ENCODE measurements at places on chromosomes 6 and 20. TPM values are rescaled to one million over a fixed set of nuclear protein-coding genes. Genes with fewer than 3 reads are reported as not detected.
A peak's percentile ranks its signal among the peaks of the same experiment; 100 is the strongest.

- H3K27me3 ChIP-seq, result peaks cover 29% of the 10 kb centered on the region
- no peak for DNase-seq
- H3K36me3 ChIP-seq, result no peaks in the 10 kb centered on the region
- no peaks in the 10 kb centered on the region for H3K4me1 ChIP-seq
- H3K27ac ChIP-seq, result no peak overlapping the region
- H3K4me3 ChIP-seq, result no peak overlapping the region
These were observed 32.8 kb downstream of the KCNK17 start for GRCh38 chr6:39281312-39281980.

DNA sequence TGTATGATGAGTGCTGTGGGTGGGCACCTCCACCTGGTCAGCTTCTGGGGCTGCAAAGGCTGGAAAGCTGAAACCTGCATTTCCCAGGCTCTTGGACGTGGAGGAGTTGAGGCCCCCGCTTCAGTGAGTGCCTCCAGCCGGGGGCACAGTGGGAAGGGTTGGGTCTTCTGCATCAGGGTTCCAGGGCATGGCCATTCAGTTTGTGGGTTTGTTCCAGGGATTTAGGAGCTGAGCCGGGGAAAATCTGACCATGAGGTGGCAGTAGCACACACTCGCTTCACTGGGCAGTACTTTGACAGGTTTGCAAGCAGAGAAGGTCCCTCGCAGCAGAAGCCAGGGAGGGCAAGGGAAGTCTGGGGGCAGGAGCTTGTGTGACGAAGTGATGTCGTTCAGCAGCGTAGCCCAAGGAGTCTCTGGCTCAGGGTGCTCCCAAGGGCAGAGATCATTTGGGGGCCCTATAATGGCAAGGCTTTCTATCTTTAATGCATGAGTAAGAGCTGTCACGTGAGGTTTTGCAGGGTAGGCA, 69.5 kb upstream of the SULF2 start:
- peak; percentile 55 for DNase-seq
- H3K4me1 ChIP-seq, result peaks cover 14% of the 10 kb centered on the region
- no peak overlapping the region for H3K4me3 ChIP-seq

GRCh38 chr6:49995278-49995677, 25.9 kb upstream of the DEFB113 start:
- no peak overlapping the region for H3K4me3 ChIP-seq
- H3K27me3 ChIP-seq, result no peaks in the 10 kb centered on the region
- H3K4me1 ChIP-seq, result no peaks in the 10 kb centered on the region
- no peak overlapping the region for H3K27ac ChIP-seq

DNA sequence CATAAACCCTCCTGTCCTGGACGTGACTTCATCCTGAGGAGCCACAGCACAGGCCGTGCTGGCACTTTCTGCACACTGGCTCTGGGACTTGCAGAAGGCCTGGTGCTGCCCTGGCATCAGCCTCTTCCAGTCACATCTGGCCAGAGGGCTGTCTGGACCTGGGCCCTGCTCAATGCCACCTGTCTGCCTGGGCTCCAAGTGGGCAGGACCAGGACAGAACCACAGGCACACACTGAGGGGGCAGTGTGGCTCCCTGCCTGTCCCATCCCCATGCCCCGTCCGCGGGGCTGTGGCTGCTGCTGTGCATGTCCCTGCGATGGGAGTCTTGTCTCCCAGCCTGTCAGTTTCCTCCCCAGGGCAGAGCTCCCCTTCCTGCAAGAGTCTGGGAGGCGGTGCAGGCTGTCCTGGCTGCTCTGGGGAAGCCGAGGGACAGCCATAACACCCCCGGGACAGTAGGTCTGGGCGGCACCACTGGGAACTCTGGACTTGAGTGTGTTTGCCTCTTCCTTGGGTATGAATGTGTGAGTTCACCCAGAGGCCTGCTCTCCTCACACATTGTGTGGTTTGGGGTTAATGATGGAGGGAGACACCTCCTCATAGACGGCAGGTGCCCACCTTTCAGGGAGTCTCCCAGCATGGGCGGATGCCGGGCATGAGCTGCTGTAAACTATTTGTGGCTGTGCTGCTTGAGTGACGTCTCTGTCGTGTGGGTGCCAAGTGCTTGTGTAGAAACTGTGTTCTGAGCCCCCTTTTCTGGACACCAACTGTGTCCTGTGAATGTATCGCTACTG, 22.0 kb upstream of the PYGB start:
- H3K27ac ChIP-seq, result no peak overlapping the region
- H3K36me3 ChIP-seq, result no peaks in the 10 kb centered on the region
- H3K4me1 ChIP-seq, result peaks cover 19% of the 10 kb centered on the region
- H3K4me3 ChIP-seq, result no peak overlapping the region
- no peaks in the 10 kb centered on the region for H3K27me3 ChIP-seq

- peak; percentile 26 for DNase-seq
- no peak overlapping the region for H3K4me3 ChIP-seq
- H3K27ac ChIP-seq, result no peak overlapping the region
- no peaks in the 10 kb centered on the region for H3K27me3 ChIP-seq
- no peaks in the 10 kb centered on the region for H3K4me1 ChIP-seq
- no peaks in the 10 kb centered on the region for H3K36me3 ChIP-seq
These were observed 100.2 kb downstream of the PERP start for GRCh38 chr6:138007014-138007472.

DNA sequence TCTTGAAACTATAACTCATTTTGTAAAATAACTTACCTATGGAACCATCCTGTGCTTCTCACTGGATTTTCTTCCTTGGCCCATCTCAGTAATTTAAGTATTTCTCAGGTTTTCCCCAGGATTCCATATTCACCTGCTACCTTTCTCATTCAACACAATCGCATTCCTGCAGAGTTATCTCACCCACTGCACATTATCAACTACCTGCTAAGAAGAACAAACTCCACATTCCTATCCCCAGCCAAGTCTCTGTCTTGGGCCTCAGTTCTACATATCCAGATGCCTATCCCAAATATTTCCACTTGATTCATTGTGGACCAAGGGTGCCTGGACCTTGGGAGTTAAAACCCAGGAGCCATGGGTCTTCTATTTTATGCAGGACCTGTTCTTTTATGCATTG, 60.2 kb upstream of the KCNQ5 start:
- DNase-seq, result no peak
- H3K27ac ChIP-seq, result no peak overlapping the region
- H3K27me3 ChIP-seq, result no peaks in the 10 kb centered on the region
- no peaks in the 10 kb centered on the region for H3K4me1 ChIP-seq
- H3K4me3 ChIP-seq, result no peak overlapping the region

The NKX2-4 gene
- total RNA-seq, result not detected

The MRPL2 gene
- total RNA-seq, result 28.8 TPM

The CCN6 gene
- not detected for total RNA-seq

The SIRPB1 gene
- 0.12 TPM for total RNA-seq

- no peak for DNase-seq
- peak overlapping the region; percentile 49 for H3K4me3 ChIP-seq
- H3K27ac ChIP-seq, result no peak overlapping the region
- H3K27me3 ChIP-seq, result peaks cover 55% of the 10 kb centered on the region
These were observed 532 bp upstream of the SLC35F1 start for GRCh38 chr6:117906507-117906957.

GRCh38 chr6:114096561-114097172, 125.7 kb upstream of the HDAC2 start:
- H3K36me3 ChIP-seq, result no peaks in the 10 kb centered on the region
- H3K27ac ChIP-seq, result no peak overlapping the region
- H3K4me1 ChIP-seq, result no peaks in the 10 kb centered on the region
- DNase-seq, result peak; percentile 77

DNA sequence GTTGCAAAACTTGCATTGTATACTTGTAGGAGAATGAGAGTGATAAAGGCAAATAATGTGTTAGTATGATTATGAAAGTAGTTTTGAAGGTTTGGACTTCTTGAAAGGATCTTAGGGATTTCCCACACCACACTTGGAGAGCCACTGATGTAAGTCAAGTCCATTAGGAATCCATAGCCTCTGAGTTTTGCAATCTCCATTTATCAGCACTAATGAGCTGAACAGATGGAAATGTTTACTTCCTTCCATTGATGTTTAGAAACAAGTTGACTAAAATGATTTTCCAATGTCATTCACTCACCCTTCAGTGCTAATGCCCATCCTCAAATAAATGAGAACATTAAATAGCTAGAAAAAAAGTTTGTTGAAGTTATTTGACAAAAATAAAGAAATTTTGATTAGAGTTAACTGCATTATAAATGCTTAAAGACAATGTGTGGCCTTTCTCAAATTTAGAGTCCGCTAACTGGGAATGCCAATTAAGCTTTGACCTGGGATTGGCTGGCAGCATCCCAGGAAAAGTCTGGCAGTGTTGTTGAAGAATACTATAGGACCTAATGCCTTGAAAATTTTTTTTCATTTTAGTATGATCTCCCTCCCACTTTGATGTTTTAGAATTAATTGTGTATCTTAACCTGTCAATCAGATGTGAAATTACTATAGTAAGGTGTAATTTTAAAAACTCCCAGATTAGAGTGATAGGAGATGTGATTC, 68.0 kb downstream of the SLC35F1 start:
- H3K27me3 ChIP-seq, result no peaks in the 10 kb centered on the region
- no peaks in the 10 kb centered on the region for H3K36me3 ChIP-seq
- DNase-seq, result no peak
- no peaks in the 10 kb centered on the region for H3K4me1 ChIP-seq

DNA sequence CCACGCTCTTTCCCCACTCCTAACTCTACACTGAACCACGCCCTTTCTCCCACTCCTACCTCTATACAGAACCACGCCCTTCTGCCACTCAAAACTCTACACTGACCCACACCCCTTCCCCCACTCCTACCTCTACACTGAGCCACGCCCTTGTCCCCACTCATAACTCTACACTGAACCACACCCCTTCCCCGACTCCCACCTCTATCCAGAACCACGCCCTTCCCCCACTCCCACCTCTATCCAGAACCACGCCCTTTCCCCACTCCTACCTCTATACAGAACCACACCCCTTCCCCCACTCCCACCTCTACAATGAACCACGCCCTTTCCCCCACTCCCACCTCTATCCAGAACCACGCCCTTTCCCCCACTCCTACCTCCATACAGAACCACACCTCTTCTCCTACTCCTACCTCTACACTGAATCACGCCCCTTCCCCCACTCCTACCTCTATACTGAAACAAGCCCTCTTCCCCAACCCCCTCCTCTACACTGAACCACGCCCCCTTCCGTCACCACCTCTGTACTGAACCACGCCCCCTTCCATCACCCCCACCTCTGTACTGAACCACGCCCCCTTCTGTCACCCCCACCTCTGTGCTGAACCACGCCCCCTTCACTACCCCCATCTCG, 10.1 kb downstream of the PXMP4 start:
- no peak overlapping the region for H3K27ac ChIP-seq
- no peaks in the 10 kb centered on the region for H3K36me3 ChIP-seq
- no peaks in the 10 kb centered on the region for H3K4me1 ChIP-seq
- H3K27me3 ChIP-seq, result no peaks in the 10 kb centered on the region
- no peak for DNase-seq
- H3K4me3 ChIP-seq, result no peak overlapping the region

DNA sequence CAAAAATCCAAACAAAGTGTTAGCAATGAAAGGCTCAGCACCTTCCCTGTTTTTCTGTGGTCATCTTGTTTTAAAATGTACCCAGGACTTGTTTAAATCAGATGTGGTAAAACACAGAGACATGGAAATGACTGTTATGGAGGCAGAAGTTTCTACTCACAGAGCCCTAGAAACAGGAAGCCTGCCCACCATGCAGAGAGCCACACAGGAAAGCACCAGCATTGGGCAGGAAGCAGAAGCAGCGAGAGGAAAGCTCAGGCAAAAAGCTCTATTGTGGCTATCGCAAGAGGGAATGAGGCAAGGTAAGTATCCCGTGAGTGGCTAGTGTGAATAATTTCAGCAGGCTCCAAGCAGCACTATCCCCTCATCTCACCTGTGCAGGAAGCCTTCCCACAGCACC, 42.8 kb downstream of the GPR6 start:
- H3K36me3 ChIP-seq, result no peaks in the 10 kb centered on the region
- no peak for DNase-seq
- H3K27me3 ChIP-seq, result no peaks in the 10 kb centered on the region
- H3K27ac ChIP-seq, result no peak overlapping the region

GRCh38 chr6:107171513-107171912, 56.2 kb upstream of the BEND3 start:
- no peaks in the 10 kb centered on the region for H3K4me1 ChIP-seq
- no peak overlapping the region for H3K4me3 ChIP-seq
- no peaks in the 10 kb centered on the region for H3K27me3 ChIP-seq

The EEF1A2 gene
- 23.5 TPM for total RNA-seq

GRCh38 chr6:41713159-41713649, 22.2 kb downstream of the TFEB start:
- H3K4me3 ChIP-seq, result no peak overlapping the region
- DNase-seq, result no peak
- no peaks in the 10 kb centered on the region for H3K36me3 ChIP-seq
- H3K27me3 ChIP-seq, result no peaks in the 10 kb centered on the region
- no peak overlapping the region for H3K27ac ChIP-seq

The CST4 gene
- 0.23 TPM for total RNA-seq
